ENCODE measurements at places on chromosomes 2 and 18.

DNA sequence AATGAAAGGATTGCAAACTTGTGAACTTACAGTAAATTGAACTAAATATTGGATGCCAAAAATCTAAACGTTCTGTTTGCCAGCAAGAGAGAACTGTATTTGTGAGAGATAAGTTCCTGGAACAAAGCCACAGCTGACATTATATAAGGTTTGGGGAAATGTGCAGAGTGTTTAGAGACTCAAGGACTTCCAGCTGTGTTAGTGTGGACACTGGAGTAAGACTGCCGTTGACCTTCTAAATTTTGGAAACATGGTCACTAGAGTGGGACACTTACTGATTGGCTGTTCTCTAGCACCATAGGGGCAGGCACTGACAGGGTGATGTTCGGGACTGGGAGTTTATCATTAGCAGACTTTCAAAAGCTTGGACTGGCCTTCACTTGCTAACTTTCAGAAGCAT, 40.5 kb downstream of the SCN9A start:
- no peak for DNase-seq

- no peak for DNase-seq
These were observed 815.1 kb upstream of the RAB6C start for GRCh38 chr2:129164220-129164949.

- peak; percentile 74 for DNase-seq
These were observed 710 bp downstream of the DUSP19 start for GRCh38 chr2:183079139-183079775.

DNA sequence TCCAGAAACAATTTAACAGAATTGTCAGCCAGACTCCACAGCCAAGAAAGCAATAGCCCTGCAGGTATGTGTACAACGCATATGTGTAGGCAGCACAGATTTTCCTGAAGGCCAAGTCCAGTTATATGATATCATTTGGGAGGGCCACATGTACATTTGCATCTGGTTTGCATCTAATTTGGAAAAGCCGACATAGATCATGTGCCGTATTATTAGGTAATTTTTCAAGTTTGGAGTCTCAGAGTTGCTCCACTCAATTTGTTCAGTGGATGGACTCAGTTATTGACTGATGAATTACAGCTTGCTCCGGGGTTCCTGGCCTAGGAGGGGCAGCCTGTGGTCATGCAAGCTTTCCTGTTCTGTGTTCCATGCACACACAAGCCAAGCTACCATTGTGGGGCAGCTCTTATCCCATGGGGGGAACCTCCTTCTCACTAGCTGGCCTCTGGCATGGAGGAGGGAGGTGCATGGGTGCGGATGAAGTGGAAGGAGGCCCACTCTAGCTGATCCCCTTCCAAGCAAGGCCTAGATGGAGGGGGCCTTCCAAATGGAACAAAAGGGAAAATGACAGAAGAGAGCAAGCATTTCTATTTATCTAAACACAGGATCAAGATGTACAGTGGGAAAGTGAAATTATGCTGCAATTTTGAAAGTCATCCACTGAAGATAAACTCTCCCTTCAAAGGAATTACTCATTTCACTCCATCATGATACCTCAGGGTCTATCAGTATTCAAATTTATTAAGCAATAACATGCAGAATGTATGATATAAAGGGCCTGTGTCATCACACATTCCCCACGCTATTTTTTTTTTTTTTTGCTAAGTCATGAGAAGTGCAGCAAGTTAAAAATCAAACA, 202.6 kb upstream of the SMAD2 start:
- DNase-seq = peak; percentile 85

DNA sequence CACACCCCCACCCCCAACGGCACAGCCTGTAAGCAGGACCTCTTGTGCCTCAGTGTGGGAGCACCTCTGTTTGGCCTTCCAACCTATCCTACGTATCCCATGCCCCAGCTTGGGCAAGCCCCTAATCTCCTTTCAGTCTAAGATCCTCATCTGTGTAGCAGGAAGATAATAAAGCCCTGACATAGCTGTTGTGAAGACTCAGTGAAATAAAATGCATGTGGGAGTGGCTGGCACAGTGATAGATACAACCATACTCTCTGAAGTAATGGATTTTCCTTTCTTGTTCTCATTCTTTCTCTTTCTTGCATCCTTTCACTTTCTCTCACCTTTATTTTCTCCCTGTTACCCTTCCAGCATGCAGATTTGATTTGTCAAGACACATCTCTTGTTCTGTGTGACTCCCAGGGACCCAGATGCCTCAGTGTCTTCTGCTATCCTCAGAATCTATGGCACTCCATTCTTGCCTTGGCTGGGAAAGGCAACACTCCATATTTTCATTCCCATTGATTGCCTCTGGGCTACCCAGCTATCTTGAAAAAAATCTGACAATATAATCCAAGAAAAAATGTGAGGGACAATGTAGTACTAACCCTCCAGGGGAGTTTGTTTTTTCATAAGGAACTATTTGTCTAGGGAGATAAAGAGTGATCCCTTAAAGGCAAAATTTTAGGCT, 207.2 kb upstream of the SETBP1 start:
- DNase-seq = no peak

GRCh38 chr2:25854613-25855012, 23.7 kb downstream of the ASXL2 start:
- no peak for DNase-seq

GRCh38 chr18:25181581-25181980, 170.4 kb downstream of the ZNF521 start:
- DNase-seq = no peak

GRCh38 chr2:60520151-60520876, 33.1 kb downstream of the BCL11A start:
- peak; percentile 71 for DNase-seq

DNA sequence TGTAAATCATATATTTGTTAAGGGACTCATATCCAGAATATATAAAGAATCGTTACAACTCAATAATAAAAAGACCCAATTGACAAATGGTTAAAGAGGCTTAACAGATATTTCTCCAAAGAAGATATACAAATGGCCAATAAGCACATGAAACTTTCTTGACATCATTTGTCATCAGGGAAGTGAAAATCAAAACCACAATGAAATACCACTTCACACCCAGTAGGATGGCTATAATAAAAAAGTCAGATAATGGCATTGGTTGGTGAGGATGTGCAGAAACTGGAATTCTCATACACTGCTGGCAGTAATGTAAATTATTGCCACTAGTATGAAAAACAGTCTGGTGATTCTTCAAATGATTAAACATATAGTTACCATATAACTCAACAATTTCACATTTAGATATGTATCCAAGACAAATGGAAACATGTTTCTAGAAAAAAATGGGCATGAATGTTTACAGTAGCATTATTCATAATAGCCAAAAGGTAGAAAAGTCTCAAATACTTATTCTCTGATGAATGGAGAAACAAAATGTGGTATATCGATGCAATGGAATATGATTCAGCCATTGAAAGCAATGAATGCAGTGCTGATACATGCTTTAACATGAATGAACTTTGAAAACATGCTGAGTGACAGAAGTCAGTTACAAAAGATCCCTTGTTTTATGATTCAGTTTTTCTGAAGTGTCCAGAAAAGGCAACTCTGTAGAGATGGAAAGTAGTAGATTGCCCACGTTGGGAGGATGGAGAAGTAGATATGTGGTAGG, 304.6 kb upstream of the ZEB2 start:
- DNase-seq = no peak

DNA sequence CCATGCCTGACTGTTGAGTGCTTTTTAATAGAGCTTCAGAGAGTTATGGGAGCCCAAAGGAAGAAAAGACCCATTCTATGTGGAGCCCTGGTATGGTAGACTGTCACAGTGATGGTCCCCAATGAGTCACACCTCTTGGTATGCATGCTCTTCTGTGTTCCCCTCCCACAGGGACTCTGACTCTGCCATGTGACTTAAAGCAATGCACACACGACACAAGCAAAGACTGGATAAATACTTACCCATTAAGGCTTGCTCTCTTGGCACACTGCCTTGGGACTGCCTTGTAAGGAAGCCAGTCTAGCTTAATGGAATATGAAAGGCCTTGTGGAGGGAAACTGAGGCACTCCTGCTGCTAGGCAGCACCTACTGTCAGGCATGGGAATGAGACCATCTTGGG, 16.7 kb upstream of the DTNB start:
- DNase-seq = no peak

DNA sequence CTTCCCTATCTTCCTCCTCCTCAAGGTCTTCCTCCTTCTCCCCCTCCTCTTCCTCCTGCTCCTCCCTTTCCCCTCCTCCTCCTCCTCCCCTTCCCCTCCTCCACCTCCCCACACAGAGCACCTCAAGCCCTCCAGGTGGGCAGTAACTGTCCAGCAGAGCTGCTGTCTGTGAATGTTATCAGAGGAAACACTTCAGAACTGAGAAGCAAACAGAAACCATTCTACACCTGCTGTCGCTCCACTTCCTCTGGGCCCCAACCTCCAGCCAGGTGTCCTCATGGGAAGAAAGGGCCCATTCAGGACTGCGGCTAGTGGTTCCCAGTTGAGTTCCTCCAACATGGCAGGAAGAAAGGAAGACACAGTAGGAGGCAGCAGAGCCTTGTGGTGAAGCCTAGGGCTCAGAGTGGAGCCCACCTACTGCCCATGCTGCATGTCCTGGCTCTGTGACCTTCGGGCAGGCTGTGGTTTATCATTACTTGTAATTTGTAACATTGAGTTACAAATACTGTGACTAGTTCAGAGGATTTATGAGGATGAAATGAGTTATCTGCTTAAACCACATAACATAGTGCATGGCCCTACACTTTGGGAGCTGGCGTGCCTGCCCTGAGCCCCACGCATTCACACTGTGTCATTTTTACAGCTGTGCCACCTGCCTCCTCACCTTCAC, 165.9 kb upstream of the ID2 start:
- DNase-seq = peak; percentile 49

DNA sequence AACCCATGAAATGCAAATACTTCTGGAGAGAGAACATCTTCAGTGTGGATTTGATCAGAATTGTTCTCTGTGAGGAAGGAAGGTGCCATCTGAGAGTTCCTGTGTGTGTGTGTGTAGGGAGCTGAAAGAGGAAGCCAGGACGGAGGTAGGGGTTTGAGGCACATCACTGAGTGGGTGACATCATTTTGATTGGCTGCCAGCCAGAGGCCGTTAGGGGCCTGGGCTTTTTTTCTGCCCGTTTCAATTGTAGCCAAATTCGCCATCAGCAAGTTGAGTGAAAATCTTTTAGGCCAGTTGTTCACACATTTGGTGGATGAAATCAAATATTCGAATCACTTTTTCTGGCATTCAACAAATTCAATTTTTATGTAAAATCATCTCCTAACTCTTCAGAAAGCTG, 48.9 kb downstream of the TSN start:
- DNase-seq = peak; percentile 86

DNA sequence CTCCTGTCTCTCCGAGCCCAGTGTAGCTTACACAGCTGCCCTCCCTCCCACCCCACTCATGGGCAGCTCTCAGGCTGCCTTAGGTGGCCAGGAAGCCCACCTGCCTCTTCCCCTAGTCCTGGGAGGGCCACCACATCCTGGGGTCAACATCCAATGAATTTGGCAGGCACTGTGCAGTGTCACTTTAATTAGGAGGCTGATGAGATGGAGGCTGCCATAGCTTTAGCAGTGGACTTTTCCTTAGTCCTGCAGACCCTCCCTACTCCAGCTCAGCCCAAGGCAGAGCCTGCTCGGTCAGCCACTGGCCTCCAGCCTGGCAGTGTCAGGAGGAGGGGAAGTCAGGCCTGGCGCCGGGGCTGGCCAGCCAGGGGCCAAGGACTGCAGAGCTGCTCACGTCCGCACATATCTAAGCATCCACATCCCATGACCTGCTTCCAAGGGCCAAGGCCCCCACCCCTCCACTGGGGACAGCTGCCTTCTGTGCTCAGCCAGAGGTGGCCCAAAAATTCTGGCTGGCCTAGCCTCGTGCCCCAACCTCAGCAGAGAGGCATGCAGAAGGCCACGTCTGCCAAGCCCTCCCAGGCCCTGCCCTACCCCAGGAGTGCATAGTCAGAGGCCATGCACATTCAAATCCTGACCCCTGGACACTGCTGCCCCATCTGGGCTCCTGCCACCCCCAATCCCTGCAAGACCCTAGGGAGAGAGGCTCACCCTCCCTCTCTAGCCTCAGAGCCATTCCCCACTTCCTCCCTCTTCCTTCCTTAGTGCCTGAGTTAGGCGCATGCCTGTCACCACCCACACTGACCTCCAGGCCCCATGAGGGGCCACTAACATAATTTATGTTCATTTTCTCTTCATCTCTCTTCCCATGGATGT, 33.1 kb downstream of the ADRA2B start:
- no peak for DNase-seq

DNA sequence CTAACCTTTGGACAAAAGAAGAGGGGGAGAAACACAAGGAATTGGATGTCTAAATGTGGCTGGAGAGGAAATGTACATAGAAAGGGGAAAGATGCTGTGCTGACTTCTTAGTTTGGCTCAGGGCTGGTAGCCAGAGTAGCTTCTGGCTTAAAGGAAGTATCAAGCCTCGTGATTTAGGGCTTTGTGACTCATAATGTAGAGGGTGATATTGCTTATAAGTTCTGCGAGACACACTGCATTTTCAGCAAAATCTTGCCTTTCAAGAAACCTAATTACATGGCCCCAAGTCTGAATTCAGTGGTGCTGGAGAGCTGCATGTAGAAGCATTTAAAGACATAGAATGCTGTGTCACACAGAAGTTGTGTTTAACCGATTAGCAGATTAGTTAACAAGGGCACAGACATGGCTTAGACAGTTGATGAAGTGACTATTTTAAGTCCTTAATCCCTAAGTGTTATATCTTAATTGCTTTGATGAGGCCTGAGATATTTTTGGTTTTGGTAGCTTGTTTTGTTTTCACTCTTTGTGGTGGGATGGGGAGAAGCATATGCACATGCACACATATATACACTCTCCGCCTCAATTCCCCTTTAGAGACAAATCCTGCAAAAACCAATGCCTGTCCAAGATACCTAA, 66.4 kb downstream of the EPAS1 start:
- DNase-seq = no peak

DNA sequence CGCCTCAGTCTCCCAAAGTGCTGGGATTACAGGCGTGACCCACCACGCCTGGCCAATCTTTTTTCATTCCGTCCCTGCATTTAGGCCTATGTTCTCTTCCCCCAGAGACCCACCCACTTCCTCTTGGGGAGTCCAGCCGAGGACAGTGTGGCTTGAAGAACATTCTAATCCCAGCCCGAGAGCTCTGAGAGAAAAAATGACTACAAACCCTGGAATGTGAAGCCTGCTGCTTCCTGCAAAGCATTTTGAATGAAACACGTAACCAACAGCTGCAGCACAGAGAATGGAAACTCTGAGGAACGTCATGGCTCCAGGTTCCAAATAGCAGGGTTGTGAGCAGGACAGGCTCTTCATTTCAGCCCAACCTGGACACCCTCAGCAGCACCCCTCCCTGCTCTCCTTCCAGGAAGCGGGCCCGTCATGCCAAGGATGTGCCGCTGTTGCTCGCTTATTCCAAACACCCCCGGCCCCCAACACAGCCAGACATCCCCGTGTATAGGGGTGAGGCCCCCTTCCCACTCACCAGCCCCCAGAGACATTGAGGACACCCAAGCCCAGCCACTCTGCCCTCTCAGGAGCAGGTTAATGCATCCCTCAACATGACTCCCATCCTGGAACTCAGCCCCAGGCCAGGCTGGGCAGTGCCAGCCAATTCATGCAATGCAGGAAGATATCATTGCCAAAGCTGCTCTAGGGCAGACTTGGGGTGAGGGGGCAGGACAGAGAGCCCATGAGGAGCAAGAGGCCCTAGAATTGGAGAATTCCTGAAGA, 139.8 kb downstream of the ZFP36L2 start:
- DNase-seq = no peak

- DNase-seq = no peak
These were observed 438.9 kb downstream of the PTPRM start for GRCh38 chr18:8005870-8006569.
